8988T (cell line): ENCODE measurements at places on chromosomes 13 and 19.
A peak's percentile ranks its signal among the peaks of the same experiment; 100 is the strongest.

GRCh38 chr19:4365341-4365740 lies 22.0 kb downstream of the MPND start:
- no peak for DNase-seq

- peak; percentile 95 for DNase-seq
Observed at GRCh38 chr19:38734426-38735256, 9.6 kb downstream of the CAPN12 start.

GRCh38 chr13:29594303-29594709 lies 1.2 kb downstream of the SLC7A1 start:
- peak; percentile 44 for DNase-seq

DNA sequence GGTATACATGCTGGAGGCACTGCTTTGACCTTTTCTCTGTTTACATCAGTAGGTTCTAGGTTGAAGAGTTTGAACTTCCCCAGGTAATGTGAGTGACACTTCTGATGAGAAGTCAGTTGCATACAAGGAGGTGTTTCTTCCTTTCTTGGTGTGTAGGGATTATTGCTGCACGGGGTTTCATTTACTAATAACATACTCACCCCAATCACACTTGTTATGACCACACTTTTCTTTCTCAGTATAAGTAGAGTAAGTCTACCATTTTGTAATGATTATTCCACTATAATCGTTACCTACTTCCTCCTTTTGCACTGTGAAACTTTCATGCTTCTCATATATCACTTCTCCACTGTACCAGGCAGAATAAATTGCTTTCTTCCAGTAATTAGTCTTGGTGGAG lies 138.0 kb downstream of the TNFSF13B start:
- no peak for DNase-seq

GRCh38 chr13:39577838-39578491 lies 25.0 kb downstream of the LHFPL6 start:
- no peak for DNase-seq

- no peak for DNase-seq
Observed at GRCh38 chr19:47897861-47898260, 11.7 kb upstream of the SULT2A1 start.

- no peak for DNase-seq
Observed at GRCh38 chr13:104809483-104809882, 1726.0 kb downstream of the EFNB2 start.

DNA sequence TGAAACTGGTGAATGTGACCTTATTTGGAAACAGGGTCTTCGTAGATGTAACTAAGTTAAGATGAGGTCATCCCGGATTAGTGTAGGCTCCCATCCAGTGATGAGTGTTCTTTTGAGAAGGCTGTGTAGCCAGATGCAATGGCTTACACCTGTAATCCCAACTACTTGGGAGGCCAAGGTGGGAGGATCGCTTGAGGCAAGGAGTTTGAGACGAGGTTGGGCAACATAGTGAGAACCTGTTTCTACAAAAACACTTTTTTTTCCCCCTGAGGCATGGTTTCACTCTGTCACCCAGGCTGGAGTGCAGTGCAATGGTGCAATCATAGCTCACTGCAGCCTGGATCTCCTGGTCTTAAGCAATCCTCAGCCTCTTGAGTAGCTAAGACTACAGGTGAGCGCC lies 36.4 kb downstream of the FBN3 start:
- DNase-seq, result no peak
